ENCODE measurements at places on chromosomes 4 and X. TPM values are rescaled to one million over a fixed set of nuclear protein-coding genes. Genes with fewer than 3 reads are reported as not detected.

MAOB gene
- total RNA-seq = 4.2 TPM

TREX2 gene
- total RNA-seq = 1.7 TPM

PABPC4L gene
- total RNA-seq = 0.26 TPM

PNMA3 gene
- total RNA-seq = 0.13 TPM

FGF2 gene
- 174 TPM for total RNA-seq

GAGE1 gene
- not detected for total RNA-seq

SLC25A43 gene
- total RNA-seq = 28.3 TPM

MAD2L1 gene
- total RNA-seq = 13.7 TPM

IL1RAPL1 gene
- total RNA-seq = 0.78 TPM

MSX1 gene
- total RNA-seq = 1.3 TPM

MAGEB10 gene
- not detected for total RNA-seq

Data from smooth muscle cell of the pulmonary artery (primary cell).